ENCODE measurements at places on chromosomes 1 and 21.

GRCh38 chr21:33696465-33696864 is 54.2 kb downstream of the ITSN1 start:
- no peak for ATAC-seq

- ATAC-seq = peak; percentile 13
These were observed 790 bp downstream of the TESK2 start for GRCh38 chr1:45490121-45490625.

DNA sequence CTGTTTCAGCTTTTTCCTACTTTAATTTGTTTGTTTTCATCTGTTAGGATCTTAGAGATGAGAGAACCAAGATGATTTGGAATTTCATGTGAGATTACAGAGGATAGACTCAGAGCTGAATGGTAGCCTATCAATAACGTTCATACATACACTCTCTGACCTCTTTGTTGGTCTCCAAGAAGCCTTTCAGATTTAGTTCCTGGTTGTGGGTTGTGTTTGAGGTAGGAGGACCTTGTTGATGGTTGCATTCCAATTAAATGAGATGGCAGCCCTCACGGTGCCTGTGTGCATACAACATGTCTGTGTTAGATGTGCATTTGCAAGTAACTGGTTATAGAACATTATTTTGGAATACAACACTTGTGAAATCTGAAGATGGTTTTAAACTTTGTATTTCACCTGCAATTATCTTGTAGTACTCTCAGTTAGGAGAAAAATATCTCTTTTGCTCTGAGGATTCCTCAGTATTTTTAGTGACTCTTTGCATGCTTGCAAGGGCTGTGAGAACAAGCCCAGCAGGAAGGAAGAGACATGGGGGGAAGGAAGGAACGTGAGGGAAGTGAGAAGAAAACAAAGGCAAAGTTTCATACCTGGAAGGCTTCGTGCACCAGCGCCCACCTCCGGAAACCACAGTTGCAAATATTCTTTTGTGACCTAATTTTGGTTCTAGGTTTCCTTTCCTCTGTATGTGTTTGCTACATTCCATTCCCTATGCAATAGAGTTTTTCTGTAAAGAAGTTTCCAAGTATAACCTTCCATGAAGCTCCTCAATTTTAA is 291.8 kb downstream of the DISC1 start:
- peak; percentile 44 for ATAC-seq

GRCh38 chr1:208997726-208998312 is 585.7 kb upstream of the CAMK1G start:
- ATAC-seq = peak; percentile 38

DNA sequence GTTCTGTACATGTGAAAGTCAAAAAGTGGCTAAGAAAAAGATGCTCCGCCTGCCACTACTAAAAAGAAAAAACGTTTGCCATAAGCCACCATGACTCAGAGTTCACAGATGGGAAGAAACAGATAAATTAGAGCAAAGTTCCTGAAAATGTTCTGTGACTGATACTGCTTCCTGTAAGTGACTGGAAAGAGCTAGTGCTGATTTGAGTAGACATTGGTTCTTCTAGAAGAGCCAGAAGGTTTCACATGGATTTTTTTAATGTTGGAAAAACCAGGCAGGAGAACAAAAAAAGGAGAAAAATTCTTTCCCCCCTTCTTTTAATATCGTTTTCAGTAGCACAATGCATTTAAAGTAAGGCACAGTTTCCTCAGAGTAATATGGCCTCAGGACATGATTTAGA is 221.4 kb downstream of the HLX start:
- ATAC-seq = peak; percentile 74

DNA sequence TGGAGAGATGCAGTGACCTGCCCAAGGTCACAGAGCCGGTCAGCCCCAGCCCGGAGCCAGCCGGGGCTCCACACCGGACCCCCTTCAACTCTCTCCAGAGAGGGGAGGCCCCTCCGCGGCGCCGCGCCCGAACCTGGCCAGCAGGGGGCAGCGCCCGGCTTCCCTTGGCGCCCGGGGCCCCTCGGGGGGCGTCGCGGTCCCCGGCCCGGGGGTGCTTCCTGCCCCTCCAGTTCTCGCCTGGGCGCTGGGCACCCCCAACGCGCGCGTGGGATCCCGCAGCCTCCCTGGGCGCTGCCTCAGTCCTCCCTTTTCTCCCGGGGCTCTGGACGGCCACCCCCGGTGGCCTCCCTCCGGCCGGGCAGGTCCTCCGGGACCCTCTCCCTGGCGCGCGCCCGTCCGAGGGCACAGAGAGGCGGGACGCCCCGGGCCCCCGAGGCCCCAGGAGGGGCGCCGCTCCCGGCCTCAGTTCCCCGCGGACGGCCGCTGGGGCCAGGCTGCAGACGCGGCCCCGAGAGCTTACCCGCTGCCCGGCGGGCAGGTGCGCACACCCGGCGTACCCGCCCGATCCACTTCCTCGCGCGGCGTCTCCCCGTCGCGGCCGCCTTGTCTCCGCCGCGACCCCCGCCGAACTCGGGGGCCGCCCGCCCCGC is 406 bp downstream of the HTR1D start:
- peak; percentile 84 for ATAC-seq

- no peak for ATAC-seq
These were observed 31.4 kb upstream of the ARTN start for GRCh38 chr1:43902058-43902831.

DNA sequence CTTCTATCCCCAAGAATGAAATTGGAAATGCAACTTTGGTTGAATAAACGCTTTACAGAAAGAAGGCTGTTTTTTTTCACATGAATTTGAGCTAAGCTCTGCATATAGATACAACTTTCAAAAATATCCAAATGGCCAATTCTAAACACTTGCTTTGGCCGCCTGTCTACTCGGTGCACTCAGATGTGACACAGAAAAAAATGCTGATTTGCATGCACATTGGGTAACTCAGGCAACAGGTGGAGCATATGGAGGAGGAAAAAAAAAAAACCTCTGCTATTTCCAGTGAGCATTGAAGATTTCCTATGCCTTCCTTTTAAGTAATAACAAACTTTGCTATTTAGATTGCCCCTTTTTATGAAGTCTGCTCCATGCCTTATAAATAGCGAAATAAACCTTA is 262.5 kb downstream of the GRIK1 start:
- ATAC-seq = no peak

GRCh38 chr1:45836451-45836850 is 33.0 kb downstream of the MAST2 start:
- no peak for ATAC-seq

DNA sequence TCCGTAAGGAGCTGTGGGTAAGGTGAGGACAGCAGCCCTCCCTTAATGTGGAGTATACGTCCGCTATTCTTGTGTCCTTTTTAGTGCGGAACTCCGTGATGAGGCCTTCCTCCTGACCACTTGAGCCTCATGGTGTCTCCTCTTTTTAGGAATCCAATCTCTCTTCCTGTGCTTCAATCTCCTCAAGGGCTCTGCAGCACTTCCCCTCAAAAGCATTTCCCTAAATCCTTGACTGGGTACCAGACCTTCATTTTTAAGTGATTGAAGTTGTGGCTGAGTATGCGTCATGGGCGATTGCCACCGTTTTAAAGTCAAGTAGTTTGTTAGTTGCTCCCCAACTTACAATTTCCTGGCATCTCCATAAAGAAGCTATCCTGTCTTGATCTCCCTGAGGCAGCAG is 62.8 kb downstream of the SAMSN1 start:
- no peak for ATAC-seq

GRCh38 chr1:102836991-102837390 is 271.3 kb downstream of the COL11A1 start:
- no peak for ATAC-seq

- no peak for ATAC-seq
These were observed 6.8 kb upstream of the SAMD13 start for GRCh38 chr1:84294751-84295150.

DNA sequence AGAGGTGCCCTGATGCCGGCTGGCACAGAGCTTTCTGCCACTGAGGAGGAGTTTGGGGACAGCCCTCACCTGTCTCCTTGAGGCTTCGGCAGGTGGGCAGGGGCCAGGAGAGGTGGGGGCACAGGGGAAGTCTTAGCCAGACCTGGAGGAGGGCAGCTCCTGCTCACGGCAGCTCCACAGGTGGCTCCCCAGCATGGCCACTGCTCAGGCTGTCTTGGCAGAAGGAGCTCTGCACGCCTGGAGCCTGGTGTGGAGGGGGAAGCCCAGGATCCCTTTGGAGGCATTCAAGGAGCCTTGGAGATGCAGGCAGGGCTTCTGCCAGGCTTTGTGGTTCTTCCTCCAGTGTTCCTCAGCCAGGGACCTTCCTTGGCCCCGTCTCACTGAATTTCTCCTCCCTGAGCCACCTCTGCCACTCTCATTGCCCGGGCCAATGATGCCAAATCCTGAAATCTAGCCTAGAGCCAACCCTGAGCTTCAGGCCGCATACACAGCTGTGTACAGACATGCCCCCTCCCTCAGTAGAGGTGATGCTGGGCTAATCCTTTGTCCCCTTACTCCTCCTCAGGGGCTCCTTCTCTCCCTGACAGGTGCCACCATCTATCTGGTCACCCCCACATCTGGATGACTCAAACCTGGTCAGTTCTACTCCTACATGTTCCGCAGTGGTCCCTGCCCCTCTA is 251.8 kb upstream of the VAMP3 start:
- no peak for ATAC-seq

DNA sequence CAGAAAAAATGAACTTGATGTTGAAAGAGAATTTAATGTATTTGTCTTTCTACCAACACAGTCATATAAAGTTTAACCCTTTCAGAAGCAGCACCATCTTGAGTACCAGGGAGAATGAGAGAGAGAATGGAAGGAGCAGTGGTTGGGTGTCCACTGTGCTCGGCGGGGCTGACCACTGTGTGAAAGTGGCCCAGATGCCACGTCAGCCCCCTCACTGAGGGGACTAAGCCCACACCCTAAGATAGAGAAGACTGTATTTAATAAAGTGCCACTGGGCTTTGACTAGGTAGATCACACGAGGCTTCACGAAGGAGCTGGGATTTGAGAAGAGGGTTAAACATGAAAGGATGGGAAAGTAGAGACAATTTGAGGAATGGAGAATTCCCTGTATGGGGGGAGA is 31.2 kb downstream of the BATF3 start:
- ATAC-seq = no peak

DNA sequence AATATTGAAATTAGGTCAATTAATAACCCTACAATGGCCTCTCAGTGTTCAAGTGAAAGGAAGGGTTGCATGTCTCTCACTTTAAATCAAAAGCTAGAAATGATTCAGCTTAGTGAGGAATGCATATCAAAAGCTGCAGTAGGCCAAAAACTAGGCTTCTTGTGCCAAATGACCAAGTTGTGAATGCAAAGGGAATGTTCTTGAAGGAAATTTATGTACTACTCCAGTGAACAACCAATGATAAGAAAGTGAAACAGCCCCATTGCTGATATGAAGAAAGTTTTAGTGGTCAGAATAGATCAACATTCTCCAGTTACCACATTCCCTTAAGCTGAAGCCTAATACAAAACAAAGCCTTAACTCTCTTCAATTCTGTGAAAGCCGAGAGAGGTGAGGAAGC is 10.0 kb downstream of the MAEL start:
- no peak for ATAC-seq

DNA sequence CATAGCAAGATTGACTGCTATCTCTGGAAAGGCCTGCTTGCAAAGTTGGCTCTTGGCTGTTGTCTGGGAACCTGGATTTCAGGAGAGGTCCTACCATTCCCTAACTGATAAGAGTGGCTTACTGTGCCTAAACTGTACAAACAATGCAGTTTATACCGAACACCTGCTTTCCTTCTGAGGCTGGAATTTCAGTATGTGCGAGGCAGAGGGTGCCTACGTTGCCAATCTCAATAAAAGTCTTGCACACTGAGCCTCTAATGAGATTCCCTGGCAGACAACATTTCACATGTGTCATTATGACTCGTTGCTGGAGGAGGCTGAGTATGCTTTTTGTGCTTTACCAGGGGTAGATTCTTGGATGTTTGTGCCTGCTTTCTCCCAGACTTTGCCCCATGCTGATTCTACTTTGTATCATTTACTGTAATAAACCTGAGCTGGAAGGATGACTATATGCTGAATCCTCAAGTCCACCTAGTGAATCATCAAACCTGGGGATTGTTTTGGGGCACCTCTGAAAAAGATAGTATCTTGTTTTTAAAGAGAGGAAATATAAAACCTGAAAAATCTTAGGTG is 58.9 kb upstream of the GNG4 start:
- ATAC-seq = peak; percentile 81

GRCh38 chr21:22691658-22692057 is 1693.4 kb downstream of the NCAM2 start:
- ATAC-seq = no peak

DNA sequence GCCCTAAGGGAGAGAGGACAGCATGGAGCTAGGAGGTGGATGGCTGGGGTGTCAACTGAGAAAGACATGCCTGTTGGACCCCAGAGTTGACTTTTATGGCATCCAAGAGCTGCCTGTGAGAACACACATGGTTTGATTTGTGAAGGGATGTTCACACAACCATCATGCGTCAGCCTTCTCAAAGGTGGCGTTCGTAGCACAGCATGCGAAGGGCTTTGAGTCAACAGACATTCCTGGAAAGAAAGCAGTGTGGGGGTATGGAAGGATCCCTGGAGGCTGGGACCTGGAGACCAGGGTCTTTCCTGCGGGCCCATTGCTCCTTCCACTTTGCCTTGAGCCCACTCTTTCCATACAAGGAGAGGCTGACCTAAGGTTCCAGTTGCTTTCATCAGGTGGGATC is 6.4 kb upstream of the WNT3A start:
- no peak for ATAC-seq

GRCh38 chr1:32020339-32020738 is 6.7 kb downstream of the KHDRBS1 start:
- no peak for ATAC-seq

DNA sequence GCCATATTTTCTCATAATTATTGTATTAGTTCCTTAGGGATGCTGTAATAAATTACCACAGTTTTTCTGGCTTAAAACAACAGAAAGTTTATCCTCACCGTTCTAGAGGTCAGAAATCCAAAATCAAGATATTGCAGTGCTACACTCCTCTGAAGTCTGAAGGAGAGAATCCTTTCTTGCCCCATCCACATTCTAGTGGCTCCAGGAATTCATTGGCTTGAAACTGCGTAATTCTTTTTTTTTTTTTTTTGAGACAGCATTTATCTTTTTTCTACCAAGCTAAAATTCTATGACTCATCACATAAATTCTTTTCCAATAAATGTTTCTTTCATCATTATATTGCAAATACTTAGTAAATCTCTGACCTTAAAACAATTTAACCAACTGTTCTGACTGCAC is 451.0 kb upstream of the RGS18 start:
- ATAC-seq = no peak

DNA sequence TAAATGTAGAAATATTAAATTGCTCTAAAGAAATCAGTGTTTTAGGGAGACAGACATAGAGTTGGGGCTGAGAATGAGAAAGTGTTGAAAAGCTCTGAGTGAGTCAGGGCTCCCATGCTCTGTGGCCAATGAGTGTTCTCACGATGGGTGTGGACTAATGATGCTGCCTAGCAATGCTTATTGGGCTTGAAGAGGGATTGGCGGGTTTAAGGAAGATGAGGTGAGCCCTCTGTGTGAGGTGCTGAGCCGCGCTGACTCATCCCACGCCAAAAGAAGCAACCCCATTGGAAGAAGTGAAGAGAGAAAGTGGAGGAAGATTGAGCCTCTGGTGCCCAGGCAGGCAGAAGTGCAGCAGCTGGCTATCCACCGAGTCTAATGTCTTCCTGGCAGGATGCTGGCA is 65.1 kb upstream of the DPT start:
- no peak for ATAC-seq

- ATAC-seq = no peak
These were observed 102.9 kb upstream of the SMYD2 start for GRCh38 chr1:214178102-214178501.

GRCh38 chr1:40299366-40300248 is 17.5 kb downstream of the COL9A2 start:
- no peak for ATAC-seq
